Breast epithelium (tissue), 4 donors: ENCODE measurements at places on chromosomes 3 and 15. TPM values are rescaled to one million over a fixed set of nuclear protein-coding genes. Genes with fewer than 3 reads are reported as not detected.
A peak's percentile ranks its signal among the peaks of the same experiment; 100 is the strongest.

ANKRD63 gene
- not detected for total RNA-seq

IL17RD gene
- 31.0 TPM for total RNA-seq

DNA sequence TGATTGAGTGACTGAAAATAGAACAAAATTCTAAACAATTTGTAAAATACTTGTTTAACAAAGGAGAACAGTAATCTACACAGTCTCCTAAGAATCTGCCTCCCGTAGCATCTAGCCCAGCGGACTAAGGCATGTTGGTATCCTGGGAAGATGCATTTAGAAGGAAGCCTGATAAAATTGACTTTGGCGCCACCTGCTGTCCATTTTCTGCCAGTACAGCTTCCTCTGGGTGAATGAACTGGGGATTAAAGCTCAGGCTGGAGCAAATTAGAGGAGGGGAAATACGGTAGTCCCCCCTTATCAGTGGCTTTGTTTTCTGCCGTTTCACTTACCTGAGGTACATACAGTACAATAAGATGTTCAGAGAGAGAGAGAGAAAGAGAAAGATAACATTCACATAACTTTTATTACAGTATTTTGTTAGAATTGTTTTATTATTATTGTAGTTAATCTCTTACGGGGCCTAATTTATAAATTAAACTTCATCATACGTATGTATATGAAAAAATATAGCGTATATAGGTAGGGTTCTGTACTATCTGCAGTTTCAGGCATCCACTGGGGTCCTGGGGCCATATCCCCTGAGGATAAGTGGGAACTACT lies 191.6 kb downstream of the GAP43 start:
- peak; percentile 47 for DNase-seq

GRCh38 chr3:87206635-87207034 lies 20.5 kb upstream of the CHMP2B start:
- no peak for DNase-seq

DNA sequence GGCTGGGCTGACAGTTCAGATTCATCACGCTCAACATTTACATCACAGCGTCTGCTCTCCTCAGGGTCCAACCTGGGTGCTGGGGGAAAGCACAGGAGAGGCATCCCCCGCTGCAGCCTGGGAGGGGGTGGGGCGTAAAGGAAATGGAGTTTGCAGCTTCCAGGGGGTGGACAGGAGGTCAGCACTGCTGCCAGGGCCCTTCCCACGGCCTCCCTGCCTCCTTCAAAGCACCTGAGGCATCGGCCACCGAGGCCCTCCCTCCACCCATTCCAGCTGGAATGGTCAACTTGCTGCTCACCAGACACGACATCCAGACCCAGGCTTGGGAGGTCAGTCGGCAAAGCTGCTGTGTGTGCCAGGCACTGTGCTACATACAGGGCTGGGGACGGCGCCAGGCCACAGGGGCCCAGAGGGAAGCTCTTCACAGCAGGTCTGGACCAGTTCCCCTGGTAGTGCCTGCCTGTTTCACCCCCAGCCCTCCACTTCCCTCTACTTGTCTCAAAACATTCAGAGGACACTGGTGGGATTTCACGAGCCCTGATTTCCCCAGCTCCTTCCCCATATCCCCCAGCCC lies 120.7 kb downstream of the ANP32A start:
- DNase-seq: no peak
